ENCODE measurements at places on chromosomes 7 and 10.

DNA sequence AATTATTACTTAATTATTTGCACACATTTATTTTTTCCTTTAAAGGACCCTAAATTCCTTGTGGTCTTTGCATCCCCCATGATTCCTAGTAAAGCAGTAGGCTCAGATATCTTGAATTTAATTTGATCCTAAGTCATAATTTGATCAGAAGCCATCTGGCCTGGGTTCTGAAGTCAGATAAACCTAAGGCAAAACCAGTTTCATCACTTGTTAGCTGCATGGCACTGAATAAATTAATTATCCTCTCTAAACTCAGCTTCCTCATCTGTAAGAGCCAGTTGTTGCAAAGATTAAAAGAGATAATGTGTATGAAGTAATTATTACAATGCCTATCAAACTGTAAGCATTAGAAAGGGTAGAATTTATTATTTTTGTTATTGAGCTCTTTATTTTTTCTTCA is 293.1 kb downstream of the GRM8 start:
- no peak for DNase-seq

DNA sequence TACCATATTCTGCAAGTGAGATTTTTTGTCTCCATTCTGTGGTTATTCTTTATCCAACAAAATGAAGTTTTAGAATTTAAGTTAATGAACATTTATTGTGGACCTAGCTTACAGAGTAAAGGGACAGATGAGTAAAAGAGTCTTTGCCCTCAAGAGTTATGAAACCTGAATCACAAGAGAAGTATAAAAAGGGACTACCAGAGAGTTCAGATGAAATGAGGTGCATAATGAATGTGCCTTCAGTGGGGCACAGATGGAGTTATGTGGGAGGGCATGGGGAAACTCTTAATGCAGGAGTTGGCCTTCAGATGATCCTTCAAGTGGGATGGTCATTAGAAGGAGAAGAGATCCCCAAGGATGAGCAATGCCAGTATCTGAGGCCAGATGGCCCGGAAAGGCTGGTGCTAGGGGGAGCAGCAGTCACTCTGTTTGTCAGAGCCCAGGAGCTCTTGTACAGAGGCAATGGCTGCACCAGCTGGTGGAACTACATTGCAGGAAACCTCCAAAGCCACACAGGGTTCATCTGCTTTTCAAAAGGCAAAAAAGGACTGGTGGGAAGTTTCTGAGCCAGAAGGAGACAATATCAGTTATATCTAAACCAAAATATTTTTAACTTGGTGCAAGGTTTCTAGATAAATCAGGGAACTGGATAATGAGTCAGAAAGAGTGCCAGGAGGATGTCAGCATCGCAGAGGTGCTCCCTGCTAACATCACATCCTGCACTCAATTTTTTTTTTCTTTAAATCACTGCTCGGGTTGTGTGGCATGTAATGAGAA is 162.0 kb downstream of the KLF6 start:
- DNase-seq, result no peak

DNA sequence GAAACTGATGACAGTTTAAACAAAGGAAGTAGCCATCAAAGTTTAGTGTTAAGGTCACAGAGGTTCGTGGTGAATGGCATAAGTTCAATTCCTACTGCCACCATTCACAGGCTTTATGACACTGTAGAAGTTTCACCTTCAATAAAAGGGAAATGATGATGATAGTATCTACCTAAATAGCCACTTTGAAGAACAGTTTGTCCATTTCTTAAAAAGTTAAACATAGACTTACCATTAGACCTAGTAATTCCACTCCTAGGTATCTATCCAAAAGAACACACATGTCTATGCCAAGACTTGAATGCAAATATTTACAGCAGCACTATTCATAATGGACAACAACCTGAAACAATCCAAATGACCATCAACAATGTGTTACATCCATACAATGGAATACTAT is 18.9 kb upstream of the GSTK1 start:
- no peak for DNase-seq

DNA sequence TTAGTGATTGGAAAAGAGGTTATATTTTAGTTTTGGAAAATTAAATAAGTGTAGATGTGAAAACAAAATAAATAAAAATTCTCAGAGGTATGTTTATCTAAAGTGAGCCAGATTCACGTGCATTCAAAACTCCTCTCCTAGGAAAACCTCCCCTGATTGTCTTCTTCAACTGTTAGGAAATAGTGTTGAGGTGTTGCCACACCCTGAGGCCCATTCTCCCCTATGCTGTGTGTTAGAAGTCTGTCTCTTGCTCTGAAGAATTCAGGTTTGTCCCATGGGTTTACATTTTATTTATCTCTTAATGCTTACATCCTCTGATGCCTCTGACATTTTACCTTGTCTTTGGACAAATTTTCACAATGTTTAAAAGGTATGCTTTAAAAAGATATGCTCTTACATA is 40.3 kb downstream of the PTPRE start:
- DNase-seq, result no peak

DNA sequence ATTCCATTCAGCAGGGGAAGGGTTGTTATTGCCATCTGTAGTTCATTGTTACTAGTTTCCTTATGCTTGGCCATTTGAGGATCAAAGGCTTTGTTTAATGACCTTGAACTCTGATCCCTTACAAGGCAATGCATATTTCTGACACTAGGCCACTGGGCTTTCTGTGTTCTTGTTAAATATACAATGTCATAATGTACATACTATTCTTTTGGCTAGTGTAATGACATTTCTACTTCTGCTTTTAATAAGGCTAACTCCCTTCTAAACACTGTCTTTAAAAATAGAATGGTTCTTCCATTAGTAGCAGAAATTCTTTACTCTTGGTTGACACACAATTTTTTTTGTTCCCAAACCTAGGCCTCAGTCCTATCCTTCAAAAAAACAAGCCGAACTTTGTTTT is 86.6 kb downstream of the BBS9 start:
- DNase-seq, result no peak

- DNase-seq, result no peak
These were observed 150.4 kb downstream of the TAX1BP1 start for GRCh38 chr7:27890205-27890849.

GRCh38 chr10:35961501-35961900 is 319.4 kb upstream of the FZD8 start:
- no peak for DNase-seq

DNA sequence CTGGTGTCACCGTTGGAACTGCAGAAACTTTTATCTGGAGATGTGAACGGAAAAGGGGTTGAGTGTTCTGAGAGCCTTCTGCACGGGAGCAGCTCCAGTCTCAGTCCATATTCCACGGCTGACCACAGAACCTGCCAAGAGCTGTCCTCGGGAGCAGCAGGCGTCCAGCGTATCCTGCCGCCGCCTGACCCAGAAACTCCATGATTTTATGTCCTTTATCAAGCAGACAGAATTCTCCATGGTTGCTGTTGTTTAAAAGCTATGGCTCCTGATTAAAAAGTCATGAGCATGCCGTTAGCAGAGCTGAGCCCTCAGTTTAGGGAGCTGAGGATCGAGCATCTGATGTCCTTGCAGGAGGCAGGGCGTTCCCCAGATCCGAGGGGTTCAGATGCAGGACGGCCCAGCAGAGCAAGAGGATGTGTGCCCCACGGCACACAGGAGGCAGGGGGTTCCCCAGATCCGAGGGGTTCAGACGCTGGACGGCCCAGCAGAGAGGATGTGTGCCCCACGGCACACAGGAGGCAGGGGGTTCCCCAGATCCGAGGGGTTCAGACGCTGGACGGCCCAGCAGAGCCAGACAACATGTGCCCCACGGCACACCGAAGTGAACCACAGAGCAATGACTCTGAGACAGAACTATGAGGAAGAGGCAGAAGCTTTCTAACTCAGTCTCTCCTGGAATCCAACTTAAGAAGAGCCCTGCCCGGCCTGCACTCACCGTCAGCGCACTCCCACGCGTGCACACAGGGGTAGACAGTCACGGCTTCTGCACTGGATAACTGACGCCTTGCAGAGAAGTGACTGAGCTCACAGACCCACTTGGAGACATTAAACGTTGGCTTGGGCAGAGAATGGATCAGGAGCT is 96.4 kb downstream of the WDR37 start:
- no peak for DNase-seq

- no peak for DNase-seq
These were observed 197.1 kb upstream of the CXCL12 start for GRCh38 chr10:44581996-44582395.

- DNase-seq, result no peak
These were observed 60.7 kb upstream of the CCDC6 start for GRCh38 chr10:59967079-59967478.

- DNase-seq, result no peak
These were observed 1280.1 kb downstream of the TYW1 start for GRCh38 chr7:68276725-68277124.

GRCh38 chr10:35463105-35463867 is 127.0 kb downstream of the CCNY start:
- no peak for DNase-seq

- DNase-seq, result no peak
These were observed 64.3 kb downstream of the CDK13 start for GRCh38 chr7:40014376-40014775.

DNA sequence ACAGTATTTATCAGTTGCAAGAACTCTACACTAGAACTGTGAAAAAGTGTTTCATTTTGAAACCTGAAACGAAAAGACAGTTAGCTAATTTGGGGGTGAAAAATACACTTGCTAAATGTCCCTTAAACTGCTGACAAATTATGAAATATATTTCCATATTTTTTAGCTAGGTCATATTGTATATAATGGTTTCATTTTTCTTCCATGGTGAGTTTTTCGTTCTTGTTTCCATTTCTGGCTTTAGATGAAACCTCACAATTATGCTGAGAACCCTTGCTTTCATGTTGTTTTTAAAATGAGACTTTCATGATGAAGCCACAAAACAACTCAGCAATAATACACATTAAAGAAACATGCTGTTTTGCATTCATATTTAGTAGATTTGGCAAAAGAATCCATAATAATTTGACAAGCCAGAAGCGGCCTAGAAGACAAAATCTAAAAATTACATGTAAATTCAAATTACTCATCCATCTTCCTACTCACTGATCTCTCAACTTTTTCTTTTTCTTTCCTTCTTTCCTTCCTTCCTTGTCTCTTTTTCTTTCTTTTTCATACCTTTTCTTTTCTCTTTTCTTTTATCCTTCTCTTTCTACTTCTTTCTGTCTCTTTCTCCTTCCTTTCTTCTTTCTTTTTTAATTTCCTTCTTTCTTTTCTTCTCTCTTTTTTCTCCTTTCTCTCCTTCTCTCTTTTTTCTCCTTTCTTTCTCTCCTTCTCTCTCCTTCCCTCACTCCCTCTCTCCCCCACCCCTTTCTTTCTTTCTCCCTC is 46.5 kb upstream of the ITGB8 start:
- DNase-seq, result no peak

DNA sequence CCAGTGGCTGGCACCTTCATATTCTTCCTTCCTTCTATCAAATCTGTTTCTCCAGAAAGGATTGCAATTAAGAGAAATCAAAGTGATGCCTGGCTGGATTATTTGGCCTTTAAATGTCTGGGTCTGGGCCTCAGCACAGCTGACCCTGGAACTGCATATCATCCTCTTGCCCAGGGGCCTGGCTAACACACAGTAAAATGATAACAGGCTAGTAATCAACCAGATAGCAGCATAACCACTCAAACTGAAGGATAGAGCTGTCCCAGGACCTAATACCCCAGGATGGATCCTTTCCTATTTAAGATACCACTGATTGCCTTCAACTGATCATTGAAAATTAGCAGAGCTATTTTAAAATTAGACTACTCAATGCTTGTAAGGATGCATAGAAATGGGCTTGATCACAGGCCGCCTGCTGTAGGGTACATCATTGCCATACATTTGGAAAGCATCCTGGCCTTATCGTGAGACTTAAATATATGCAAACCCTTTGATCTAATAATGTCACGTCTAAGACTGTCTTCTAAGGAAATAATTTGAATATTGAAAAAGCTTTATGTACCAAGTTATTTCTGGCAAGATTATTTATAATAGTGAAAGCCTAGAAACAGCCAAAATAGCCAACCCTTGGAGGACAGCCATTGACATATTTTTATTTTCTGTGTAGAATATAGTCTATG is 144.0 kb upstream of the CHST15 start:
- no peak for DNase-seq

DNA sequence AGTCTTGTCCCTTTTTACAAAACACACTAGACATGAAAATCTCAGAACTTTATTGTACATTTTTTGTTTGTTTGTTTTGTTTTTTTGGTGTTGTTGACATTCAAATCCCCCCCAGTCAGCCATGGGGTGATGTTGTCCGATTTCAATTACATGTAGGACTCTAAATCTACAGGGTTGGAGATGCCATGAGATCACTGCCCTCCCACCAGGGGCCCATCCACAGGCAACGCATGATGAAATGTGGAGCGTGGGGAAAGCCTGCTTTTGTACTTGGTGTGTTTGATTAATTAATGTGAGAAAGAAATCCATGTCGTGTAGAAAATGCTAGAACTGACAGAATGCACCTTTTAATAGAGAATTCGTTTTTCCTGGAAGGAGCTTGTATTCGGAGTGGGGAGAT is 93.2 kb downstream of the ZNF22 start:
- DNase-seq, result no peak

DNA sequence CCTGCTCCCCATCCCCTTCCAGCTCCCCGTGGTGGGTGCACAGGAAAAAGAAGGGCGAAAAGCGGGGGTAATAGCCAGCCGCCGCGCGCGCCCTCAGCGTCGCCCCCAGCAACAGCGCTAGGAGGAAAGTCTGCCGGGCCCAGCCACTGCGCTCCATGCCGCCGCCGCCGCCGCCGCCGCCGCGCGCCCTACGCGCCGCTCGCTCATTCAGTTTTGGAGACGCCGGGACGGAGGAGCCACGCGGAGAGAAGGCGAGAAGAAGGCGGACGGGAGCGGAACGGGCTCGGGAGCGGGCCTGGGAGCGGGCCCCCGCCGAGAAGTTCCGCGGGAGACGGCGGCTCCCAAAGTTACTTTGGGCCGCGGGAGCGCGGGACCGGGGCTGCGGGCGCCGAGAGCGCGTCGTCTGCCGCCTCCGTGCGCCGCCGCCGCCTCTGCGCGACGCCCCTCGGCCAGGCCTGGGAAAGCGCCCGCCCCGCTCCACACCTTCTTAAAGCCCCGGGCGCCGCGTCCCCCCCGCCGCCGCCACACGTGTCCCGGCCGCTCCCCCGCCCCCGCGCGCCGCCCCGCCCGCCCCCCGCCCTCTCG is at the start of gene RELN:
Gene RELN (minus strand): TSS at position 459 of the 585 bp plus-strand sequence. CDS start 302 bp downstream, at position 157.
- DNase-seq, result no peak

DNA sequence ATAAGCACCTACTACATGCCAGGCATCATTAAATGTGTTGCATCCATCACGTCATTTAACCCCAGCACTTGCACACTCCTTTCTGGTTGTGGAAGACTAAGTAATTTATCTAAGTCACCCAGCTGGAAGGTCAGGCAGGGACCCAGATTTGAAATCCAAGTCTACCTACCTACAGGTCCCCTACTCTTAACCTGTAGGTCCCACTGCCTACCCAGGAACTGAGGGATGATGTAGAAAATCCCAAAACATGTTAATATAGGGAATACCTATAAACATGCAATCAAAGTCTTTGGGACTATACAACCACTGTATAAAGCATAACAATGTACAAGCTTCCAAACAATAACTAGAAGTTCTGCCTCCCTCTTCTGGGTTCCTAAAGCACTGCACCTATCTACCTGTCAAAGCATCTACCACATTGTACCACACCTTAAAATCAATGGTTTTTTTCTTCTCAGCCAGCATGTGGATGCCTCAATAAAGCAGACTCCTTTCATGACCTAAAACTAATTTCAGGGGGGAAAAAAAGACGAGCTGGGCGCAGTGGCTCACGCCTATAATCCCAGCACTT is 5.6 kb downstream of the IL6 start:
- DNase-seq, result no peak
